GM19239 (cell line): ENCODE measurements at places on chromosomes 11 and 22.

GRCh38 chr11:34439610-34440198, 970 bp downstream of the CAT start:
- no peak for DNase-seq

DNA sequence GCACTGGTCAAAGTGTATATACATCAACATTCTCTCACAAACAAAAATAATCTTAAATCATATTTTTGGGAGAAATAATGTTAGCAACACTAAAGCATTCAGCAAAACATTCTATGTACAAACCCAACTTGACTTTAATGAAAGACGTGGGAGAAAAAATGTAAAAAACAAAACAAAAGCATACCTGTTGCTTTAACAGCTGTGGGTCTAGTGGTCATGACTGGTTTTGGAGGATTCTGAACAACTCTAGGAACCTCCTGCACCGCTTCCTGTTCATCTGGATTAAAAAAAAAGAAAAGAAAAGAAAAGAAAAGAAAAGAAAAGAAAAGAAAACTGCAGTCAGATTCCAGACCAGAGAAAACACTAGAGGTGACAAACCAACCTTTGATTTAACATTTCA, 2.1 kb downstream of the FNBP4 start:
- no peak for DNase-seq

- DNase-seq: no peak
These were observed 49.7 kb upstream of the NOX4 start for GRCh38 chr11:89540826-89541225.

DNA sequence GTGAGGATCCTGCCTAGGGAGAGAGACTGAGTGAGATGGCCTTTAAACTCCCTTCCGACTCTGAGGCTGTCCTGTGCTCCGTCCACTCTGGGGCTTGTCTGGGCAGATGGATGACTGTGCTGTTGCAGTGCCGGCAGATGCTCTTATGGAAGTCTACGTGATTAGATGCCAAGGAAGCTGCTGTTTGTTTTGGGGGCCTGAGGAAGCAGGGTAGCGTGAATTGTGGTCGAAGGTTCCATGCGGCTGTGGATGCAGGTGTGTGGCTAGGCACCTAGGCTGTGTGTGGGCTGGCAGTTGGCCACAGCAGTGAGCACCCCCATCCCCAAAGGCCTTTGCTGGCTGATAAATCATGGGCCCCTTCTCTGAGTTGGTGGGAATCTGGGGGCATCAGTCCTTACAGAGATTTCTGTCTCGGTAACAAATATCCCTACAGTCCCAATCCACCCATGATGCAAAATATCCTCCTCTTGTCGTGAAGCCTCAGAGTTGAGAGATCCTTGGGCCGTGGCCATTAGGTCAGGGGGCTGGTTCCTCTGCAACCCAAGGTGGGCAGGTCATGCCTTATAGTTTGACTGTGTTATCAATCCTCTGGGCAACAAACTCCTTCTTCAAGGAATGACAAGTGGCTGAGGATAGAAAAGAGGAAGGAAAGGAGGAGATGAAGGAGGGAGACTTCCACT, 31.2 kb downstream of the AMPD3 start:
- no peak for DNase-seq

GRCh38 chr22:50035131-50035881, 22.7 kb upstream of the IL17REL start:
- no peak for DNase-seq

- no peak for DNase-seq
These were observed 18.3 kb upstream of the OR56A3 start for GRCh38 chr11:5923794-5924193.

GRCh38 chr11:132872211-132872610, 660.1 kb downstream of the OPCML start:
- DNase-seq: no peak

- DNase-seq: peak; percentile 85
These were observed 32.5 kb upstream of the GRAMD4 start for GRCh38 chr22:46587492-46588278.

DNA sequence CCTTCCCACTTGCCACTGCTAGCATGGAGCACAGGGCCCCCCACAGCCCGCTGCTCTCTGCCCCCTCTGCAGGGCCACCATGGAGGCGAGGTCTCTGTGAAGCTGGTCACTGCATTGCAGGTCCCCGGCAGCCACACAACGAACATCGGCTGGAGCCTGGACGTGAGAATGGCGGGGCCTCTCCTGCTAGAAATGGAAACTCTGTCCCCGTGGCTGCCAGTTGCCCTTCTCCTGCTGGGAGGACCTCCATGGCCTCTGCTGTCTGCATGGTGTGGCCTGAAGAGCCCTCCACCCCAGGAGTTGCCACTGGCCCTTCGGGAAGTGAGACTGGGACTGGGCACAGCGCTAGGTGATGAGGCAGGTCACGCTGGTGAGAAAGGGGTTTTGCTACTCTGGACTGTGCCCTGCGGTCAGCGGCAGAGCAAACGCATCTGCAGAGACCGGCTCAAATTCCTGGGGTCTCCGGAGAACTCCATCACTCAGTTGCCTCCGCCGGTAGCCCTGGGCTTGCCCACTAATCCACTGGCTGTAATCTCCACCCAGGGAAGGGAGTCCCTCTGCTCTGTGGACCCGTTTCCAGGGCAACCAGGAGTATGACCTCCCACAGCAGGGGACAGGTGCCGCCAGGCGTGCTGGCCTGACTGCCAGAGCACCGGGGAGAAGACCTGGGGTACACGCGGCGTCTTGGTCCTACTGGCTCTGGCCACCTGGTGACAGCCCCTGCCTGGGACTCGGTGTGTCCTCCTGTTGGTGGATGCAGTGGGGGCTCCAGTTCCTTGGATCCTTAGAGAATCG, 806.3 kb downstream of the BRD1 start:
- no peak for DNase-seq

- DNase-seq: no peak
These were observed 9.6 kb downstream of the CHST1 start for GRCh38 chr11:45655831-45656230.

- no peak for DNase-seq
These were observed 1475.5 kb upstream of the TENM4 start for GRCh38 chr11:80916173-80916798.

DNA sequence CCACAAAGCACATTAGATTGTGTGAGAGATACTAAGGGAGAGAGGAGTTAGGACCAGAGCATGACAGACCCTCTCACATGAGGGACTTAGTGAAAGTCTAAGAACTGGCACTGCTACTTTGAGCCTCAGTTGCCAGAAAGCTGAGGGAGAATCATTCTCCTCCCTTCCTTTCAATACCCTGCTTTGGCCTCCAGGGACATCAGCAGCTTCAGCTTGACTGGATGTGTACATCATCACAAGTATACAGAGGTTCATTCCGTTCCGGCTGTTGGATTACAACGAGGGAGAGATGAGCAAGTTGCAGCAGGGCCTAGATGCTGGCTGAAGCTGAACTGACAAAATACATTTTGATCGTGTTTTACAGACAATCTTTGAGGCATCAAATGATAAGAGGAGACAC, 15.7 kb upstream of the ANO5 start:
- DNase-seq: no peak

DNA sequence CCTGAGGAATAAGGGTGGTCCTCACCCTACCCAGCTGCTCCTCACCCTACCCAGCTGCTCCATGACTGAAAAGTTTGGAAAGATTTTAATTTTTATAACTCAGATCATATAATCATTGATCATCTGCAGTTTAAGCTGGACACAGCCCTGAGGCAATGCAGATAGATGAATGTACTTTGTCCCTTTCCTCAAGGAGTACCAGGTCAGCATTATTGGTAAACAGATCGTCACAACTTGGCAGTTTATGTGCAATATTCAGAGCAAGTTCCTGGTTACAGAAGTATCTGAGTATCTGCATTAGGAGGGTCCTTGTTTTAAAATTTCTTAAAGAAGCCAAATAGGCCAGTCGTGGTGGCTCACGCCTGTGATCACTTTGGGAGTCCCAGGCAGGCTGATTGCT, 3.6 kb downstream of the TNRC6B start:
- DNase-seq: no peak

DNA sequence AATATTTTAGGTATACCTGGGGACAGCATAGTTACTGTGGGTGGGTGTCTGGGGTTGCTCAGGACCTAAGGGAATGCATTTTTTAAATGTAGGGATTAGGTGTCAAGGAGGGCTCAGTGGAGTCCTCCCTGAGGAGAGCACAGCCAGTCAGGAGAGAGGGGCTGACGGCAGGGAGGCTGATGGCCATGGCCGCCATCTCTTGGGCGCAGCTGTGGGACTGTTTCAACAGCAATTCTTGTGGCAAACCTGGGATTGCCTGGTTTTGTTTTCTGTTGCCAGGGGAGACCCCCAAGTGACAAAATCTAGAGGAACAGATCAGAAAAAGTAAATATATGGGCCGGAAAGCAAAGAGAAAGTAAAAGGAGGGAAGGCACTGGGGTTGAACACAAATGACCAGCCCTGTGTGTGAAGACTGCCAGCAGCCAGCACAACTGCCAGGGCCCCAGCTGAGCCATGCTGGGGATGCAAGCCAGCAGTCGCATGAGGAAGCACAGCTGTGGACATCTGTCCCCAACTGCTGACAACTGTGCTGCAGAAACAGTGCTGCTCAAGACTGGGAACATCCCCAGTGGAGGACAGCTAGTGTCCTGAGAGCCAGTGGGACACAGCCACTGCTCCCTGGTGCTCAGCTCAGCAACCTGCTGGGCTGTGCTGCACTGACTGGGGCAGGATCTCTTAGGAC, 10.5 kb downstream of the MIF start:
- no peak for DNase-seq
